Karpas-422 (cell line): ENCODE measurements at places on chromosomes 11 and 22.

DNA sequence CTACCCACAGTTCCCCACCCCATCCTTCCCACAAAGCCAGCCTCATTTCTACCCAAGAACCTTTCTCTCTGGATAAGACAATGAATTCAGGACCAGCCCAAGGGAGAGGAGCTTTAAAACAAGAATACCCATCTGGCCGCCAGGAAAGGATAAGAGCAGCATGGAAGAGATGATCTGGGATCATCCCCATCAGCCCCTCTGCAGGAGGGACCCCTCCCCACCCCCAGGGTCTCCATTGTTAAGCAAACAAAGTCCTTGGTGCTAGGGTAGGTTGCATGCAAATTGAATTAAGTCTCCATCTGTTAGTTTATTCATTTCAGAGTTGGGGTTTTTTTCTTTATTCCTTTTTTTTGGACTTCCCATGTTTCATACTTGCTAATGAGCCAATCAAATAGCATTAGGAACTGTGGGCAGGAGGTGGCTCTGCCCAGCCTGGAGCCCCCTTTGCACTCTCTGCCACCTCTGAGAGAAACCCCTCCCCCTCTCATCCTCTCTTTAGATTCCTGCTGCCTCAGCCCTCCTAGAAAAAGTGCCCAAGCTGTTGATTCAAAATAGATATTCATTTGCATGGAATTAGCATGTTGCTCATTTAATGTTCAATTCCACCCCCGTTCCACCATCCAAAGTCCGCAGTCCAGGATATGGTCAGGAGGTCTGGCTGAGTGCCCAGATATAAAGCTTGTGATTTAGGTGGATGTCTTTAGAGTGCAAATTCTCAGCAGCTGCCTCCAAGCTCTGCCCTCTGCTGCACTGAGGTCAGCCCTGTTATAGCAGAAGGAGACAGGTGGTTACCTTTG, 138.5 kb upstream of the NCAM1 start:
- DNase-seq: no peak

DNA sequence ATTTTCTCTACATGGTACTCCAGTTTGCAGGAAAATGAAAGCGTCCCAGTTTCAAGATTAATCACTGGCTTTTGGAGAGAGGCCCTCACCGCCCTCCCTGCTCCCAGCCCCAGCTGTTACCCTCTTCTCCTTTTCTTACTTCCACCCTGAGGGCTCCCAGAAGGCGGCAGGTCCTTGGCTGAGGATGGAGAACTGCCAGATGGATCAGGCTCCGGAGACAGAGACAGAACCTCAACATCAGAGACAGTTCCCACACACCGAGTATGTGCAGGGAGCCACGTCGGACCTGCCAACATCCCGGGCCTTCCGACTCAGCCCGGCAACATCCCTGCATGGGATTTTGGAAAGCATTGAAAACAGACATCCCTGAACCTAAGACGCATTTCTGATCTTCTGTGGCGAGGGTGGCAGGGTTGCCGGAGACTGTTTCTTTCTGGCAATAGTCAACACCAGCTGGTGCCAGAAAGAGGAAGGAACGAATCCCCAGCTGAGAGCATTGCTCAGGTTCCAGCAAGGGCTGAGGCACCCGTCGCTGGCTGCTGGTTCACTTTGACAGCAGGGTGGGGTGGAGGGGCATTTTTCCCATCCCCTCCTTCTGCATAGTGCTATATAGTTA, 467.1 kb downstream of the MIAT start:
- peak; percentile 72 for DNase-seq

- DNase-seq: no peak
These were observed 29.5 kb downstream of the CARD18 start for GRCh38 chr11:105109855-105110687.

DNA sequence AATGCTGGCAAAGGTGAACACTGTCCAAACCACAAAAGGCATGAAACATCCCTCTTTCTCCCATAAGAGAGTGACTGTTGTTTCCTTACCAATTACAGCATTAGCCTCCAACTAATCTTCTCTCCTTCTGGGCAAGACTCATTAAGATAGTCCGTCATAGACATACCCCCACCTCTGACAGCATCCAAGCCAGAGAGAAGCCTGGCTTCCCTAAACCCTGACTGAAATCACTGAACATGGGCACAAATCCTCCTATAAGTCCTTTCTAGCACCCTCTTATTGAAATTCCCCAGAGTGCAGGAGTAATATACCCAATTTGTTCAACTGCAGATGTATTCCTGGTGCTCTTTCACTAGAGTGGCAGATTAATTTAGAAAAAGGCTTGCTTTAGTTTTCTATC, 1.7 kb upstream of the RNASEH2C start:
- no peak for DNase-seq

DNA sequence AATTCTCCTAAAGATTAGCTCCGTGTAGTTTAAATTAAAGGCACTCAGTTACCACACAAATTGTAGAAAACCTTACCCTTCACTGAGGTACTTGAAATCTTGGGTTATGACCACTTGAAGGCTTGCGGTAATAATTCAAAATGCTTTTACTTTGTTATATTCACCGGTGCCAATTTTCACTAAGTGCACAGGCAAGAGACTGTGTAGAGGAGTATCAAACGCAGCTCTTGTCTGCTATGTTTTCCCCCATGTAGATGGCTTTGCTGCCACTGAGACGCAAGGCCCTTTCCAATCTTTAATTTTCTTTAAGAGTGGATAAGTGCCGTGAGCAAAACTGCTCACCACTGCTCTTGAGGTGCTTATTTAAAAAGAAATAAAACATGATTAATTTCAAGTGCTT, 155.8 kb downstream of the CADM1 start:
- DNase-seq: no peak

DNA sequence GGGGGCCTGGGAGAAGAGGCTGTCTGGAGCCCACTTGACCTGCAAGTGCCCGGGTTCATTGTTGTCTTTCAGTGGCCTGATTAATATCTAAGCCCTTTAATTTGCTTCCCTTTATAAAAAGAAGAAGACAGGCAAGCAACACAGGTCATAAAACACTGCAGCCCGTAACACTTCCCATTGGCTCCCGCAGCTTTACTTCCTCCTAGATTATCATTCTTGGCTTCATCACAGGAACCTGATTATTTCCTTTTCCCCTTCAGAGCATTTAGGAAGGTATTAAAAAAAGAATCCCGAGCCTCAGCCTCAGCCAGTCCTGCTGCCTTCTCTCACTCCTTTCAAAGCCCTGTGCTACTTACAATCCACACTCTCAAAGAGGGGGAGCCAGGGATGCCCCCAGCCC, 183.2 kb downstream of the GRIK4 start:
- no peak for DNase-seq

GRCh38 chr22:19824212-19824925, 30.3 kb downstream of the GNB1L start:
- no peak for DNase-seq

GRCh38 chr22:35708453-35708852, 9.2 kb upstream of the APOL5 start:
- no peak for DNase-seq

GRCh38 chr11:97743205-97743742, 1277.5 kb upstream of the CNTN5 start:
- no peak for DNase-seq

- no peak for DNase-seq
These were observed 3.7 kb upstream of the RIN1 start for GRCh38 chr11:66339686-66340483.

- peak; percentile 59 for DNase-seq
These were observed at the start of gene SPTBN2 for GRCh38 chr11:66728693-66729385. Gene SPTBN2, minus strand, starts transcription at chr11:66729216. Its CDS starts 7,976 bp downstream, at chr11:66721240.

- DNase-seq: no peak
These were observed 12.2 kb upstream of the PIM3 start for GRCh38 chr22:49948116-49948957.

DNA sequence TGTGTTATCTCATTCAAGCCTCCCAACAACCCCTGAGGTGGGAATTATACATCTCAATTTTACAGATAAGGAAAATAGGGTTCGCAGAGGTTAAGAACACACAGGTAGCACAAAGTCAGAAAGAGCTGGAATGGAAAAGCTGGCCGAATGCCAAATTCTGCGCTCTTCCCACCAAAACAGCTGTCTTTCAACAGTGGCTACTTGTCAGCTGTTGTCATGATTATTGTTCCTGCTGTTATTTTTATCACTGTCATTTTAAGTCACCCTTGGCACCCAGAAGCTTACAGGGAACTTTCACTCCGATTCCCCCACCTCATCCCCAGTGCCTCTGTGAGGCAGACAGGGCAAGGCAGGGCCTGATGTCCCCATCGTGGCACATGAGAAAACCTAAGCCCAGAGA, 74.5 kb upstream of the CSNK2A3 start:
- no peak for DNase-seq

- no peak for DNase-seq
These were observed 109.0 kb upstream of the APOA1 start for GRCh38 chr11:116946414-116946813.

DNA sequence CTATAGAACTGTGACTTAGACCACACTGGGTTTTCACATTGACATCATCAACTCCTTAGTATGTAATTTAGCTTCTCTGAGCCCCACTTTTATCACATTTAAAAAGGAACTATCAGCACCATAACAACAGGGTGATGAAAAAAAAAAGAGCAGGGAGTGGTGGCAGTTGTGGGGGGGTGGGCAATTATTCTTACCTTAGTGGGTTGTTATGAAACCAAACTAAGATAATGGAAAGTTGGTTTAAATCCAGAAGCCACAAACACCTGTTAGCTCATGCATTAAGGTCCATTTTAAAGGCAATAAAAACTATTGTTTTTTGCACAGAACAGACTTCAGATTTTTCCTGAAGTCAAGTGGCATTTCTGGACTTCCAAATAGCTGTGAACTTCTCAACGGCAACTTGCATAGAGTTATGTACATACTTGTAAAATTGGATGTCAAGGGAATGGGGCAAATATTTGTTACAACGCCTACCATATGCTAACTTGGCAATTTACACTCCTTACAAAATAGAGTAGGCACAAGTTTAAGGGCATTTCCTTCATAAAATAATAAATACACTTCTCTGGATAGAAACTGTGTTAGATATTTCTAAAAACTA, 793.6 kb downstream of the DLG2 start:
- no peak for DNase-seq

DNA sequence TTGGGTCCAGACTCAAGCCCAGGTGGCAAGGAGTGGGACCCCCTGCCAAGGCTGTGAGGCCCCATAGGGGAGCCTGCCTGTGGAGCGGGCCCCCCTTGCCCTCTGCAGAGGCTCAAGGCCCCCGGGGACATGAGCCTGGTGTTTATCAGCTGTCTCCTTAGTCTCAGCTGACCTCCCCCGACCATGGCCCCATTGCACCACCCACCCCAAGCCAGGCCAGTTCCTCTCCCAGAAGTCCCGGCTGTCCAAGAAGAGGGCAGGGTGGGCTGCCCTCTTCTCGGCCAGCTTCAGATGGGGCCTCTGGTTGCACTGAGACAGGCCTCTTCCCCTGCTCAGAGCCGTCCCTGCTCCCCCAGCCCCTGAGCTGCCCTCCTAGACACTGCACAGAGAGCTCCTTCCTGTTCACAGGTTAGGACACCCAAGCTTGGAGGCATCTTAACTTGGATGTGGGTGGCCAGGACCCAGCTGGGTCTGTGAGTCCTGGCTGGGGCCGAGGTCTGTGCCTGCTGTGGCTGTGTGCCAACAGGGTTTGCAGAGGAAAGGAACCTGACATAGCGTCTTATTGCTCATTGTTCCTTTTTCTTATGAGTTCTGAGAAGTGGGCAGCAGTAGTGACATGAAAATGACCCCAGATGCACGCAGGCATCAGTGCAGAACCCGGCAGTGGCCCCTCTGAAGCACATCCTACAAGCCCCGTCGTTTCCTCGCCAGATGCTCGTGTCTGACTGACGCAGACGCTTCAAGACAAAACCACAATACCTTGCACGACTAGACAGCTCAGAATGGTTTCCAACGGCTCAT, 5.4 kb downstream of the TRABD start:
- DNase-seq: peak; percentile 93

DNA sequence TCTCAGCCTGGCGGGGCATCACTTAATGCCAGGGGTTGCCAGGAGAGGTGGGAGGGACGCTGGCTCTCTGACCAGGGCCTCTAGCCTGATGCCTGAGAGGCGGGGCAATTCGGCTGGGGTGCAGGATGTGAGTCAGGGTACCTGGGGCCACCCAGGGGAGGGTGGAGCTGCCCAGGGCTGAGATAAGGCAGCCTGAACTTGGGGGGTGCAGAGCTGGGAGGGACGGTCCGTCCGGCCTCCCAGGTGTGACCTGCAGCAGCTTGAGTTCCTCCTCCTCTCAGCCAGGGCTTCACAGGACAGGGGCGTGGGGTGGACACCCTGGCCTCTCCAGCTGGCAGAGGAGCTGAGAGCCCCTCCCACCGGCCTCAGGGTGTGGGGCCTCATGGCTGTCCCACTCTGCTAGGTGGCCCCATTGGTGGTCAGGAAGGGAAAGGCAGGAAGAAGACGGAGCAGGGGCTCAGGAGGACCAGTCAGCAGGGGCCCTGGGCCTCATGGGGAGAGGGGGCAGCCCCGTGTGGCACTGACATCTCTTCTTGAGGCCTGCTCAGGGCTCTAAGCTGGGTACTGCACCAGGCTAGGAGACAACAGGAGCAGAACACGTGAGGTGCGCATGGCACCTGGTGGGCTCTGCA, 942 bp upstream of the RPS6KA4 start:
- DNase-seq: peak; percentile 65

- peak; percentile 66 for DNase-seq
These were observed 1.8 kb upstream of the TIGD3 start for GRCh38 chr11:65352783-65353182.

GRCh38 chr22:45006111-45006963, 3.5 kb downstream of the PHF21B start:
- peak; percentile 26 for DNase-seq
